Stimulated activated CD8-positive, alpha-beta memory T cell treated with anti-CD3 and anti-CD28 coated beads, Interleukin-2, amount 100 ng/mL, for 48 hours (primary cell): ENCODE measurements at places on chromosomes 7 and 10.

DNA sequence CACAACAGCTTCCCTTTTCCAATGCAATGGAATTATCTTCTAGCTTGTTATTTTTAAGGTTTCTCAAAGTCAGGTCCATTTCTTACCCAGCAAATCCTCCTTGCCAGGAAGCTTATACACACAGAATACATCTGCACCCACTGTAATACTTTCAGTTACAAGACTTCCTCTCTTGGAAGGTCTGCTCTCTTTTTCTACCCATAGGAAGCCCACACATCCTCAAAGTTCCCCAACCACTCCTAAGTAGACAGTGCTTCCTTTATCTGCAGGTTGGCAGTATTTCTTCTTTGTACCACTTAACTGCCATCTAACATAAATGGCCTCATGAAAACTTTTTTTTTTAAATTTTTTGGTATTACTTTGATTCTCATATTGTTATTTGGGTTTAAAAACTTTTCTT is 155.6 kb downstream of the TAX1BP1 start:
- DNase-seq = no peak

- DNase-seq = no peak
These were observed 5.0 kb upstream of the GDF2 start for GRCh38 chr10:47317251-47317650.

GRCh38 chr10:63021225-63021624 is 111.9 kb upstream of the NRBF2 start:
- DNase-seq = no peak

GRCh38 chr7:46011059-46011458 is 90.0 kb upstream of the IGFBP3 start:
- DNase-seq = no peak

DNA sequence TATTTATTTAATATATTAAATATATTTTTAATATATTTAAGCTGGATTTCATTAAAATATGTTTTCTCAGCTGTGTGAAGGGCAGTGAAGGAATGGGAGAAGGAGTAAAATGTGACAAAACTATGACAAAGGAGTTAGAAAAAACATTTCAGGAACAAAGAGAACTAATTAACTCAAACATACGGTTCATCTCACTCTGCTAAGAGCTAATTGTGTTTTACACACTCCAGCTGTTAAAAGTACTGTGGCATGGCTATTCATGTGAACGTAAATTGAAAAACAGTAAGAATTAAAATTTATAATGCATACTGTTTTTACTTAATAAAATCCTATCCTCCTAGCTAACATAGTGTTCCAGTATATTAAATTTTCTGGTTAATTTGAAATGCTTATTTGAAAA is 262.5 kb upstream of the GNAI1 start:
- no peak for DNase-seq
